AG04449 (cell line): ENCODE measurements at places on chromosomes 6 and 20.

- DNase-seq = no peak
Observed at GRCh38 chr6:74277777-74278186, 581.8 kb downstream of the CD109 start.

DNA sequence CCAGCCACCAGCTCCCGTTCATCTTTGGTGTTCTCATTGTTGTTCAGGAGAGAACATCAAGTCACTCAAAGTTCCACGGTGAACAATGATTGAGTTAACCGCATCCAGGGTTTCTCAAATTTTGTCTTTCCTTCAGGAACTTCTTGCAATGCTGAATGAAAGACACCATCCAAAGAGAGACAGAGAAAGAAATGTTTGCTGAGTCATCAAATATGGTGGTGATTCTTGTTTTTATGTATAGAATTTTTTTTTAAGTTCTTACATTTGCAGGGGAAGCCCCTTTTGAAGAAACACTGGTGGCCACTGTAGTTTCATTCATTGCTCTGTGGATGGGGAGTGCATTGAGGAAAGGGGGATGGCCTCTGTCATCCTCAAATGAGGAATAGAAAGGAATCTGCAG lies 62.3 kb upstream of the ENPP5 start:
- DNase-seq = no peak

GRCh38 chr6:29927841-29928388 lies 14.4 kb upstream of the HLA-A start:
- DNase-seq = no peak

GRCh38 chr6:125481056-125481455 lies 179.3 kb upstream of the HDDC2 start:
- DNase-seq = no peak

- DNase-seq = no peak
Observed at GRCh38 chr6:14246876-14247275, 129.3 kb downstream of the CD83 start.

DNA sequence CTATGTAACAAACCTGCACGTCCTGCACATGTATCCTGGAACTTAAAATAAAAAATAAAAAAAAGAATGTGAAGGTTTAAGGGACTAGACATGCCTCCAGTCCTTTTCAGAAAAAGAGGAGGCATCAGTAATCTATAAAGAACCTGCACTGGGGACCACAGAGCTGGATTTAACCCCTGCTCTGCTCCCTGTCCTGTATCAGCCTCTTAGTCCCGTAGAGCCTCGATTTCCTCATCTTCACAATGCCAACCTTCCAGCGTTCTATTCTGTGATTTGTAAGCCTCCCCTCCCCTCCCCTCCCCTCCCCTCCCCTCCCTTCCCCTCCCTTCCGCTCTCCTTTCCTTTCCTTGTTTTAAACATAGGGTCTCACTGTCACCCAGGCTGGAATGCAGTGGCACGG lies 31.1 kb upstream of the TMEM181 start:
- DNase-seq = no peak

GRCh38 chr6:52359403-52359802 lies 2.5 kb upstream of the PAQR8 start:
- DNase-seq = no peak

DNA sequence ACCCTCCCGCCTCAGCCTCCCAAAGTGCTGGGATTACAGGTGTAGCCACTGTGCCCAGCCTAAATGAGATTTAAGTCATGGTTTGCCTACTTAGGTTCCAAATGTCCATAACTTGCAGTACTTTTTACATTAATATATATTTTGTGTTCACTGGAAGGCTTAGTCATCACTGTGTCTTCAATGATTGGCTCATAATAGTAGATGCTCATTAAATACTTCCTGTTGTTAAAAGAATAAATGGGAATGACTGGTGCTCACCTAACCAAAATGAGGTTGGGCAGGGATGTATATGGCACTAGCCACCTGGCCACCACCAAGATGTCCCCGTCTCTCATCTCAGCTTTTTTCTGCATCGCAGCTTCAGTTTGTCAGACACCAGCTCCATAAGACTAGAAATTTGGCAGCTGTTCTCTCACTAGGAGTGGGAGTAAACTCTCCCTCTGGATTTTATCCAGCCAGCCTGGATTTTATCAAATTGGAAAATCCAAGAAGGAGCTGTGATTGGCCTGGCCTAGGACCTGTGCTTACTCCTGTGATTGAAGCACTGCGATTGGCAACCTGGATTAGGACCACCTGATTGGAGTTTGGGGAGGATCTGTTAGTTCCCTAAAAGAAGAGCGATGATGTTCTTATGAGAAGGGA lies 1.1 kb upstream of the GLO1 start:
- DNase-seq = no peak

- DNase-seq = no peak
Observed at GRCh38 chr20:9829835-9830234, 9.0 kb downstream of the PAK5 start.

GRCh38 chr6:6390849-6391602 lies 70.6 kb upstream of the F13A1 start:
- no peak for DNase-seq

GRCh38 chr6:2562721-2563451 lies 187.8 kb downstream of the MYLK4 start:
- DNase-seq = no peak

- DNase-seq = no peak
Observed at GRCh38 chr6:84453499-84453898, 226.1 kb upstream of the CEP162 start.

GRCh38 chr6:128244751-128245405 lies 275.5 kb downstream of the PTPRK start:
- DNase-seq = no peak

- no peak for DNase-seq
Observed at GRCh38 chr6:158312672-158313397, 570 bp downstream of the TULP4 start.

- no peak for DNase-seq
Observed at GRCh38 chr6:84260926-84261325, 33.5 kb upstream of the CEP162 start.

- DNase-seq = no peak
Observed at GRCh38 chr20:15890407-15890982, 682.8 kb downstream of the KIF16B start.

GRCh38 chr6:82955841-82956240 lies 109.8 kb downstream of the UBE3D start:
- peak; percentile 70 for DNase-seq

DNA sequence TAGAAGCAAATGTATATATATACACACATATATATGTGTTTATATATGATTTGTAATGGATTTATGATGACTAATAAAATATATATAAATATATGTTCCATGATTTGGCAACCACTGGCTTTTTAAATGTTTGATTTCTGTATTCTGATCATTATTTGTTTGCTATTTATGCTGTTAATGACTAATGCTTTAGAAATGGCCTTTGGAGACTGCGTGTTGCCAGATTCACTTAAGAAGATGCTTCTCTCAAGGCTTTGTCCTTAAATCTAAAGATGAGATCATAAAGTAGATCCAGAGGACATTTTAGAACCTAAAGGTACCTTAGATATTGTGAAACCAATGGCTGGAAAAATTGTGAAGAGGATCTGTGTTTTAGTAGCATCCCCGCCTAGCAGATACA lies 116.0 kb upstream of the SUPT3H start:
- no peak for DNase-seq

GRCh38 chr6:141107591-141108160 lies 1025.0 kb upstream of the GJE1 start:
- no peak for DNase-seq

- DNase-seq = no peak
Observed at GRCh38 chr6:168711049-168711640, 270.2 kb downstream of the SMOC2 start.

DNA sequence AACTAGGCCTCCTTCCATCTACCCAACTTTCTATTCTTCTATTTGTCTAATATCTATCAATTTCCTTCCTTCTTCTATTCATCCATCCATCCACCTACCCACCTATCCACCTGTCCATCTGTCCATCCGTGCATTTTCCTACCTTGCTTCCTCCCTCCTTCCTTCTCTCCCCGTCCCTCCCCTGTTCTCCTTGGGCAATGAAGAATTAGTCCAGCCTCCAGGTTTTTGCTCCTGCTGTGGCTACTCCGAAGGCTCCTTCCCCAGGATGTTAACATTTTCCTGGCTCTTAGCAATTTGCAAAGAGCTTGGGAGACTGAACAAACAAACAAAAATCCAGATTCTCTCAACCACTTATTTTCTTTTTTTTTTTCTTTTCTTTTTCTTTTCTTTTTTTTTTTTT lies 81.6 kb downstream of the KCNB1 start:
- peak; percentile 17 for DNase-seq

- no peak for DNase-seq
Observed at GRCh38 chr6:111713236-111713635, 107.6 kb upstream of the TRAF3IP2 start.

- DNase-seq = no peak
Observed at GRCh38 chr6:107353773-107354382, 105.5 kb downstream of the PDSS2 start.

DNA sequence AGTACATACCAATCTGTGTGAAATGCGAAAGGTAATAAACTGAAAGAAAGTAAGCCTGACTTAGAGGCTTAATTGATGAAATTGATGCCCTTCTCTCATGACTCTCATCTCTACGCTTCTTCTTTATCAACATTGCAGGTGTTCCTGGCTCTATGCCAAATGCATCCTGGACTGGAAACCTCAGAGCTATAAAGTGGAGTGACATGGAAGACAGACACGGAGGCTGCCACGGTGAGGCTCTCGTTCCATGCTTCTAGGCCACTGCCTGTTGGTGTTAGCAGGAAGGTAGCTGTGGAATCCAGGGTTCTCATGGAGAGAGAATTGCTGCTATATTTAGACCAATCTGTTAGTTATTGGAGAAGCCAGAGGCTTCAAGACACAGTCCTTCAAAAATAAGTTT lies 73.2 kb downstream of the C6orf52 start:
- no peak for DNase-seq

- DNase-seq = no peak
Observed at GRCh38 chr6:37858363-37858762, 38.8 kb downstream of the ZFAND3 start.

GRCh38 chr20:22489626-22490286 lies 94.6 kb downstream of the FOXA2 start:
- DNase-seq = no peak

GRCh38 chr6:156395276-156395675 lies 381.9 kb upstream of the ARID1B start:
- no peak for DNase-seq

- no peak for DNase-seq
Observed at GRCh38 chr20:39713076-39713840, 751.1 kb downstream of the DHX35 start.

GRCh38 chr6:110949679-110950285 lies 8.7 kb upstream of the GTF3C6 start:
- DNase-seq = no peak

GRCh38 chr6:30821862-30822784 lies 62.2 kb upstream of the DDR1 start:
- no peak for DNase-seq

DNA sequence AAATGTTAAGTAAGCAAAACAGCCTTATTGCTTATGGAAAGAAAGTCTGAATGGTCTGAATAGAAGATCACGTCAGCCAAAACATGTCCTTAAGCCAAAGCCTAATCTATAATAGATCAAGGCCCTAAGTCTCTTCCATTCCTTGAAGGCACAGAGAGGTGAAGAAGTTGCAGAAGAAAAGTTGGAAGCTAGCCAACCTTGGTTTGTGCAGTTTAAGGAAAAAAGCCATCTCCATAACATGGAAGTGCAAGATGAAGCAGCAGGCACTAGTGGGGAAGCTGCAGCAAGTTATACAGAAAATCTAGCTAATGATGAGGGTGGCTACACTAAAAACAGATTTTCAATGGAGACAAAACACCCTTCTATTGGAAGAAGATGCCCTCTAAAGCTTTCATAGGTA lies 29.1 kb downstream of the LRRN4 start:
- no peak for DNase-seq
